ENCODE measurements at places on chromosomes 1 and 21.

- no peaks in the 10 kb centered on the region for H3K36me3 ChIP-seq
- H3K4me3 ChIP-seq: no peak overlapping the region
- no peaks in the 10 kb centered on the region for H3K27me3 ChIP-seq
- no peaks in the 10 kb centered on the region for H3K4me1 ChIP-seq
- no peak overlapping the region for H3K27ac ChIP-seq
- no peak for DNase-seq
These were observed 15.3 kb upstream of the ZNF644 start for GRCh38 chr1:91036894-91037829.

- H3K4me3 ChIP-seq: no peak overlapping the region
- no peak overlapping the region for H3K27ac ChIP-seq
- no peaks in the 10 kb centered on the region for H3K4me1 ChIP-seq
- DNase-seq: no peak
- no peaks in the 10 kb centered on the region for H3K27me3 ChIP-seq
- no peaks in the 10 kb centered on the region for H3K36me3 ChIP-seq
These were observed 62.7 kb downstream of the STUM start for GRCh38 chr1:226611301-226611700.

GRCh38 chr21:44420416-44421205, 34.7 kb upstream of the LRRC3 start:
- no peaks in the 10 kb centered on the region for H3K4me1 ChIP-seq
- H3K27me3 ChIP-seq: no peaks in the 10 kb centered on the region
- no peak overlapping the region for H3K27ac ChIP-seq
- H3K4me3 ChIP-seq: no peak overlapping the region
- H3K36me3 ChIP-seq: no peaks in the 10 kb centered on the region
- DNase-seq: no peak

DNA sequence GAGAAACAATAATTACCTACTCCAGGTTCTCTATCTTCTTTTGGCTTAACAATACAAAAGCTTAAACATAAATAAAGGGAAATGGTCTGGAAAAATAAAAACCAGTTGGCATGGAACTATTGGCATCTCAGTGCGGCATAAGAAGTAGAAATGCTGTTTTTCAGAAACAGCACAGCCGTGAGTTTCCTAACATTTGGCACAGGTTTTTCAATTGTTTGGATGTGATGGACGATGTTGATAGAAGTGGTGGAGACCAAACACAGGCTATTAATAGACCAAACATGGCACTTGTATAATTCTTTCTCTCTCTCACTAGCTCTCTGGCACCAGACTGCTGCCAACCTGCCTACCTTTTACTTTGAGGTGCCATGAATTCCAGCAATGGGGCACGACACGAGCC, 36.2 kb downstream of the KCNN3 start:
- no peak for DNase-seq
- H3K4me3 ChIP-seq: no peak overlapping the region
- no peaks in the 10 kb centered on the region for H3K27me3 ChIP-seq
- H3K27ac ChIP-seq: no peak overlapping the region
- H3K36me3 ChIP-seq: no peaks in the 10 kb centered on the region

- H3K27ac ChIP-seq: no peak overlapping the region
- DNase-seq: no peak
- no peaks in the 10 kb centered on the region for H3K36me3 ChIP-seq
- no peak overlapping the region for H3K4me3 ChIP-seq
- no peaks in the 10 kb centered on the region for H3K27me3 ChIP-seq
These were observed 23.5 kb downstream of the BACH1 start for GRCh38 chr21:29321932-29322928.

Data from CD4-positive, alpha-beta memory T cell (primary cell).